ENCODE measurements at places on chromosomes 13 and 19.
A peak's percentile ranks its signal among the peaks of the same experiment; 100 is the strongest.

DNA sequence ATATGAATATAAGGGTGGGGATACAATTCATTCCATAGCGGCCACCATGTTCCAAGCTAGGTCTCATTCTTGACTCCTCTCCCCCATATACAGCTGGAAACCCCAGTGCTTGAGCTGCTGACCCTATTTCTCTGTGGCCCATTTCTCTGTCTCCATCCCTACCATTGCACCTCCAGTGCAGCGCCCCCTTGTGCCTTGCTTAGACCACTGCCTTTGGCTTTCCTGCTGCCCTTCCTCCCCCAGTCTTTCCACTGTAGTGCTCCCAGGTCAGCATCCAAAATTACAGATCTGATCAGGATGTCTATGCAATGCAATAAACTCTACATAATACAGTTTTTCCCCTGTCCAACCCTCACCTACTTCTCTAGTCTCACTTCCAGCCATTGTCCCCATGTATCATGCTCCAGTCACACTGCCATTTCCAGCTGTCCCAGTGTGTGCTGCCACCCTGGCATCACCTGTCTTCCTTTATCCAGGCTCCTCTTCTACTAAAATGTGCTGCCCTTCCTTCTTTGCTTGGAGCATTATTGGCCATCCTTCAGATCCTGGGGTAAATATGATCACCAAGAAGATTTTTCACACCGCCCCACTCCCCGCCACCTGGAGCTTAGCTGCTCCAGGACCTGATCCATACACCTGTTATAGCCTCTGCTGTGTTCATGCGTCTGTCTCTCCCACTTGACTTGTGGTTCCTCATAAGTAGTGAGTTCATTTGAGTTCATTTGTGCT, 199.4 kb upstream of the IPO5 start:
- DNase-seq: peak; percentile 42

DNA sequence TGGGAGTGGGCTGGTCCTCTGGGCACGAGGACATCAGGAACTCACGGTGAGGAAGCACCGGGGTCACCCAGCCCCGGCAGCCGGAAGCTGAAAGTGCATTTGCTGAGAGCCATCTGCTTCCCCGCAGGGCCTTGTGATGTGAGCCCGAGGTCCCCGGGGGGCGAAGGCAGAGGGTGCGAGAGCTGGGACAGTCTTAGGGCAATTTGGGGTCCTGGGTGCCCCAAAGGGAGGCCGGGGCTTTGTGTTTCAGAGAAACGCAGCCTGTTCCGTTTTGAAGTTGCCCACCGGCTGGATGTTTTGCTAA, 4.8 kb downstream of the F2RL3 start:
- DNase-seq: no peak

DNA sequence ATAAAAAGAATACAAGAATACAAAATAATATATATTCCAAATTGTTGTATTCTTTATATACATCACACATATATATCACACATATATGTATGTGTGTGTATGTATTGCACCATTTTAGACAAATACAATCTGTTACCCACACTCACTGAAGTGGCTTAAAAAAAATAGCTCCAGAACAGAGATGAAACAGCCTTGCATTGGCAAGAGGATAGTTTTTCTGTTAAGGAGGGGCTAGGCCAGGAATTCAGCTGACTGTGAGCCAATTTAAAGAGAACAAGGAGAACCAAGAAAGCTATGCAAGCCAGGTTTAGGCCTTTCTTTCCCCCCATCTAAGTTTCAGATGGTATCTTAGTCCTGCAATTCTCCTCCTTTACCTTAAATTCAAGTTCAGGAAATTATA, 257.5 kb downstream of the MZT1 start:
- no peak for DNase-seq

- DNase-seq: peak; percentile 46
Measured at GRCh38 chr13:113785051-113786010, 26.3 kb downstream of the TMEM255B start.

DNA sequence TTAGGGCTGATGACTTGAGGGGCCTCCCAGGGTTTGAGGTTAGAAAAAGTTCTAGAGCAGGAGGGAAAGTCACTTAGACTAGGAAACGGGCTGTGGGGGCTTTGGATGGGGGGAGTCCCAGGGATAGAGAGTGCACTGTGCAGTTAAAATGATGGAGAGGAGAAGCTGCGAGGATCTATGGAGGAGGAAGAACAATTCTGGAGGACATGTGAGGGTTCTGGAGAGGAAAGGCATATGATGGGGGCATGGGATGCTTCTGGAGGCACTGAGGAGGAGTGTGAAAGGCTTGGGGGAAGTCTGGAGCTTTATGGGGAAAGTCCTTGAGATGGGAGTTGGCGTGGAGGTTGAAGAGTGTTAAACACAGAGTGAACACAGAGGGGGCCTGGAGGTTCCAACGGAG, 2.2 kb downstream of the KCNC3 start:
- DNase-seq: no peak

GRCh38 chr13:98822225-98822606, 69.7 kb upstream of the SLC15A1 start:
- DNase-seq: no peak

DNA sequence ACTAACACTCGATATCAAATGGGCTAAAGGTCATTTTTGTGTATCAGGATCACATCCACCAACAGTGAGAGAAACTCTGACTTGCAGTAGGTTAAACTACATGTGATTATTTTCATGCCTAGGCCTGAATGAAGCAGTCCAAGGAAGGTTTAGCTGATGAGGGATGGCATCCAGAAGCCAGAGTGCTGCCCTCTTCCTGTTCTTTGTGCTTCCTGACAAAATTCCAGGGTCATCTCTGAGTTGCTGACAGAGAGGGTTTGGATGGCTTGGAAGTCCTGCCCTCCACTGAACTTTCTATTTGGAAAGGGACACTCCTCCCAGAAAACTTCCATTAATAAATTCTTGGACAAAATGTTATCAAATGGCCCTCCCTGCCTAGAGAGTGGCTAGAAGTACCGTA, 728.3 kb upstream of the SLC10A2 start:
- DNase-seq: no peak

GRCh38 chr19:46928951-46929350, 68.2 kb downstream of the ARHGAP35 start:
- DNase-seq: no peak

DNA sequence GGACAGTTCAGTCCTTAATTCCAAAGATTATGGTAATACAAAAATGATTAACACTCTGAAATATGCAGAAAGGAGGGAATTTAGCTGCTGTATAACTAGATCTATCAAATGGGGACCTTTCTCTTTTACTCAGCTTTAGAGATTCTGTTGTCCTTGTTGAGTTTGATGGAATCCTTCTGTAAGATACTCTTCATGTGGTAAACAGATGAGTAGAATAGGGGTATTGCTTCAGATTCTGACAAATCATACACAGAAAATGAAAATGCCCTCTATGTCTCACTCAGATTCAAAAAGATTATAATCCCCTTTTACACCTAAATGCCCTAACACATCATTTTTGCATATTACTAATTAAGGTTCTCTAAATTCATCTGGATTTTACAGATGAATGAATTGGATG, 50.7 kb downstream of the ARHGAP35 start:
- no peak for DNase-seq

GRCh38 chr13:41588899-41589298, 131.5 kb downstream of the RGCC start:
- no peak for DNase-seq

DNA sequence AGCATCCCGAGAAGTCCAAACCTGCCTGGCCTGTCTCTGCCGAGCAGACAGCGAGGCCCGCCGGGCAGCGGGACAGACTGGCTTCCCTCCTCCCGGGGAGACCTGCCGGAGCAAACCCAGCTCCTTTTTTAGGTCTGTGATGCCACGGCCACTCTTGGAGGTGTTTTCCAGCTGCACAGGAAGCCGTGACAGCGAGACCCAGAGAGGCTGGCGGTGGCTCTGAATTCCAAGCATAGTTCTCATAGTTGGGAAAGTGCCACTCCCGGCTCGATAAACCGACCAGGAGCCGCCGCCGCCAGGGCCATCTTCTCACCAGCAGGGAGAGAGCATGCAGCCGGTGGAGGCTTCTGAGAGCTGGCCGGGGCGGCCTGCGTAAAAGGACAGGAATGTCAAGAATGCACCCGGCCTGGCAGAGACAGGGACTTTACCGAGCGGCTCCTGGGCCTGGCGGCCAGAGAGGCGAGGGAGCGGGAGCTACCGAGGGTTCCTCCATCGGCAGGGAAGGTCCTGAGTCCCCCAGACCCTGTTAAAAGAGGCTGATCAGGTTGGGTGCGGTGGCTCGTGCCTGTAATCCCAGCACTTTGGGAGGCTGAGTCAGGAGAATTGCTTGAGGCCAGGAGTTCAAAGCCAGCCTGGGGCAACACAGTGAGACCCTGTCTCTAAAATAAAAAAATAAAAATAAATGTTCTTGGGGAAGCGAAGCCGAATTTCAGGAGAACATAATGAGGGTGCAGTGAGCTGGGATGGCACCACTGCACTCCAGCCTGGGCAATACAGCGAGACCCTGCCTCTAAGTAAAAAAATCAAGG, 64.9 kb downstream of the GADD45B start:
- peak; percentile 37 for DNase-seq

DNA sequence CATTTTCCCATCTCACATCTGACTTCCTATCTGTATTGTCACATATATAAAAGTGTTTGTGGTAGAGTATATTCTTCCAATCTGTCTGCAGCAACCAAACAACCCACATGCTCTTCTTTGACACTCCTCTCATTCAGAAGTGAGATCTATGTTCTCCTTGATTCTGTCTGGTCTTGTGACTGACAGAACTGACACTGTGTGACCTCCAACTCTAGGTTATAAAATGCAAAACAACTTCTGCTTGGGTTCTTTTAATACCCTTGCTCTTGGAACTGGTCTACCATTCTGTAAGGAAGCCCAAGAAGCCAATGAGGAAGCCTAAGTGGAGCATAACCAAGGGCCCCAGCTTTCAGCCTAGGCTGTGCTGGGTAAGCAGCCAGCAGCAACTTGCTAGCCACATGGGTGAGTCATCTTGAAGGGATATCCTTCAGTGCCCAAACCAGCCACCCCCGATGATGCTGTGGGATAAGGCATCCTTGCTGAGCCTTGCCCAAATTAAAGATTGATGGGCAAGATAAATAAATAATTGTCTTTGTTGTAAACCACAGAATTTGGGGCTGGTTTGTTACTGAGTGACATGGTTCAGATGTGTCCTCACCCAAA, 18.4 kb upstream of the ITM2B start:
- DNase-seq: peak; percentile 20

DNA sequence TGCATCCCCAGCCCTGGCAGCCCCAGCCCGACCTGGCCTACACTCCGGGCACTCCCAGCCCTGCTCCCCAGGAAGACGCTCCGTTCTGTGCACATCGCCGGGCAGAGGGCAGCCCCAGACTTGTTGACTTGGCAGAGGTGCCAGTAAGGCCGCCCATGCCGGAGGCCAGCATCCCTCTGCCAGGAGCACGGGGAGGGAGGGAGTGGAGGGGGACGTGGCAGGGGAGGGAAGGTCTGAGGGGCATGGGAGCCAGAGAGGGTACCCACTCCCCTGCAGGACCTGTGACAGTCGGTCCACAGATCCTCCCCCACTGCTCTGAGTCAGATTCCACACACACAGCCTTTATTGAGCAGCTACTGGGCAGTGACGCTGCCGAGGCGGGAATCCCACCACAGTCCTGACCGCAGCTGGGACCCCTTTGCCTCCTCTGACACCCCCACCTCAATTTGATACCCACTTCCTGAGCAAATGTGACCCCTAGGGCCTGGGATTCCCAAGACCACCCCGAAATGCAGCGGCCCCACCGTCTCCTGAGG, 1.9 kb upstream of the NKPD1 start:
- no peak for DNase-seq

DNA sequence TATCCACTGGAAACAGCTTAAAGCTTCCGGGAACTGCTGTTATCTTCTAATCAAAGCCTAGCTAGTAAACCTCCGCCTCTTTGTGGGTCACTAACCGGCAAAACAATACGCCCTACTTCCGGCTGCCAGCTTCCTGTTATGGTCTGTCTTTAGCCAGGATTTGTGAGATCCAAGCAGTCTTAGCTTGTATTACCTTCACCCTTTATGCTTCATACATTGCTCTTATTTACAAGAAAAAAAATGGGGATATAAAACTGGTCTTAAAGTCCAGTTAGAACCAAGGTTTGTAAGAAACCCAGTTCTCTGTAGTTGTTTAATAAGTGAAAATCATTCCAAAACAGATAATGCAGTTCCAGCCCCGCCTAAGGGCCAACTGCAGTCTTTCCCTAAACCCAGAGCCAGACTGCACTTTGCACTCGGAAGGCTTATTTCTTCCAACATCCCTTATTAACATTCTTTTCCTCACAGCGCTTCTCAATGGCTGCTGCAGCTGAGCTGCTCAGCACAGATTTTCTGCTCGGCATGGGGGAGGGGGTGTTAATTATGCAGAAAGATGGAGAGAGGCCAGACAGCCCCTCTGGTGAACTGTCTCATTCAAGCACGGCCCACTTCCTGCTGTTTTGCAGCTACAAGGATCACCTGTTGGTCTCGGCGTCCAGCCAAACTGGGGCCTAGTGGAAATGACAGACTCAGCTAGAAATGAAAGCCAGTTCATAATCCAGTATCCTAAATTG, 368.4 kb downstream of the KLF12 start:
- peak; percentile 2 for DNase-seq

- DNase-seq: no peak
Measured at GRCh38 chr13:81917810-81918209, 1576.9 kb upstream of the SPRY2 start.

GRCh38 chr13:99974939-99975561, 3.5 kb upstream of the ZIC5 start:
- DNase-seq: no peak

GRCh38 chr13:105936816-105937215, 598.6 kb downstream of the EFNB2 start:
- no peak for DNase-seq

GRCh38 chr19:17806945-17807344, 12.0 kb downstream of the B3GNT3 start:
- no peak for DNase-seq

- DNase-seq: no peak
Measured at GRCh38 chr13:99371956-99372355, 64.8 kb upstream of the GPR183 start.

DNA sequence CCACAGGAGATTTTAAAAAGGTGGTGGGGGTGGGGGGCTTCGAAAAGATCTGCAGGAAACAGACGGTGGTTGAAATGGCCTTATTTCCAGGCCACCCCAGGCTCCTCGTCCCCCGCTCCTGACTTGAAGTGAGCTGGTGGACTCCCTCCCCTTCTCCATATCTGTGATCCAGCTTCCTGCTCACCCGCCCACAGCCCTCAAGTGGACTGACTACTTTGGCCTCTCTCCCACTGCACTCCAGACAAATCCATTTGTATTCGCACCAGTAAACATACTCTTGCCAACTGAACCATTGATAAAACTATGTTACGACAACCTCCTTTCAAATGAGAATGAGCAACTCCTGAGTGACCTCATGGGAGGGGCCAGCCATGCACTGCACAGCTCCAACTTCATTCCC, 259.5 kb downstream of the COL4A1 start:
- DNase-seq: no peak

GRCh38 chr13:73399347-73400216, 340.8 kb downstream of the KLF5 start:
- DNase-seq: peak; percentile 64

GRCh38 chr13:20359335-20359734, 127.2 kb upstream of the GJB6 start:
- DNase-seq: peak; percentile 86

- DNase-seq: no peak
Measured at GRCh38 chr13:53775807-53776206, 747.2 kb downstream of the OLFM4 start.

GRCh38 chr19:37334179-37335071, 36.5 kb upstream of the ZNF527 start:
- peak; percentile 87 for DNase-seq
